ENCODE measurements at places on chromosomes 4 and X.

GRCh38 chr4:177798161-177798560 lies 355.9 kb upstream of the AGA start:
- H3K27ac ChIP-seq = no peak overlapping the region
- H3K4me3 ChIP-seq = no peak overlapping the region
- H3K27me3 ChIP-seq = no peaks in the 10 kb centered on the region
- DNase-seq = no peak
- H3K4me1 ChIP-seq = no peaks in the 10 kb centered on the region
- H3K36me3 ChIP-seq = no peaks in the 10 kb centered on the region

- peak; percentile 72 for DNase-seq
- H3K27ac ChIP-seq = peak overlapping the region; percentile 71
- H3K36me3 ChIP-seq = no peaks in the 10 kb centered on the region
- no peaks in the 10 kb centered on the region for H3K27me3 ChIP-seq
- no peak overlapping the region for H3K4me3 ChIP-seq
Measured at GRCh38 chr4:44629280-44629866, 22.1 kb downstream of the YIPF7 start.

- no peak overlapping the region for H3K27ac ChIP-seq
- no peak for DNase-seq
- no peak overlapping the region for H3K4me3 ChIP-seq
- no peaks in the 10 kb centered on the region for H3K36me3 ChIP-seq
Measured at GRCh38 chr4:2787230-2788100, 5.4 kb upstream of the SH3BP2 start.

- no peaks in the 10 kb centered on the region for H3K36me3 ChIP-seq
- no peaks in the 10 kb centered on the region for H3K27me3 ChIP-seq
- DNase-seq = peak; percentile 71
- H3K4me3 ChIP-seq = no peak overlapping the region
- peaks cover 5% of the 10 kb centered on the region for H3K4me1 ChIP-seq
- no peak overlapping the region for H3K27ac ChIP-seq
Measured at GRCh38 chr4:80365928-80366327, 30.4 kb downstream of the CFAP299 start.

- no peak overlapping the region for H3K27ac ChIP-seq
- no peak overlapping the region for H3K4me3 ChIP-seq
- no peaks in the 10 kb centered on the region for H3K4me1 ChIP-seq
- H3K36me3 ChIP-seq = no peaks in the 10 kb centered on the region
- peak; percentile 20 for DNase-seq
Measured at GRCh38 chr4:84279678-84280077, 219.4 kb downstream of the NKX6-1 start.

GRCh38 chr4:45679411-45679810 lies 444.4 kb downstream of the GABRG1 start:
- H3K36me3 ChIP-seq = no peaks in the 10 kb centered on the region
- H3K4me3 ChIP-seq = no peak overlapping the region
- no peaks in the 10 kb centered on the region for H3K27me3 ChIP-seq
- no peak for DNase-seq
- no peak overlapping the region for H3K27ac ChIP-seq
- no peaks in the 10 kb centered on the region for H3K4me1 ChIP-seq

DNA sequence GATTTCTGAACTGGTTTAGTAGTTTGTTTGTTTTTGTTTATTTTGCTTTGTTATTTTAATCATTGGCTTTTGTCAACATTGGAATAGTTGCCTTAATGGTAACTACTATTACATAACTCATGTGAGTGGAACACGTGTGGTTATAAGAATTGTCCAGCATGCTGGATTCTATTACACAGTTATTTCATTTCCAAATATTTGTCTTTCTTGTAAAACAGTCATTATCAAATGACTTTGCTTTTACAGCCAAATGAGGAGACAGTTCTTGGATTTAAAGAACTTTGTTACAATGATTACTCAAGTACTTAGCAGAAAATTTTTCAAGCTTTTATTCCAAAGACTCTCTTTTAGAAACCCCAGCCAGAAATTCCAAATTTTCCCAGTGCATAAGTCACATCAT lies 516.1 kb upstream of the MAGEB2 start:
- H3K36me3 ChIP-seq = no peaks in the 10 kb centered on the region
- peaks cover 42% of the 10 kb centered on the region for H3K27me3 ChIP-seq
- H3K4me1 ChIP-seq = no peaks in the 10 kb centered on the region
- H3K4me3 ChIP-seq = no peak overlapping the region

- peak; percentile 26 for DNase-seq
- H3K27me3 ChIP-seq = no peaks in the 10 kb centered on the region
- H3K4me3 ChIP-seq = no peak overlapping the region
- no peak overlapping the region for H3K27ac ChIP-seq
- H3K36me3 ChIP-seq = no peaks in the 10 kb centered on the region
Measured at GRCh38 chrX:9759337-9759736, 6.3 kb downstream of the GPR143 start.

DNA sequence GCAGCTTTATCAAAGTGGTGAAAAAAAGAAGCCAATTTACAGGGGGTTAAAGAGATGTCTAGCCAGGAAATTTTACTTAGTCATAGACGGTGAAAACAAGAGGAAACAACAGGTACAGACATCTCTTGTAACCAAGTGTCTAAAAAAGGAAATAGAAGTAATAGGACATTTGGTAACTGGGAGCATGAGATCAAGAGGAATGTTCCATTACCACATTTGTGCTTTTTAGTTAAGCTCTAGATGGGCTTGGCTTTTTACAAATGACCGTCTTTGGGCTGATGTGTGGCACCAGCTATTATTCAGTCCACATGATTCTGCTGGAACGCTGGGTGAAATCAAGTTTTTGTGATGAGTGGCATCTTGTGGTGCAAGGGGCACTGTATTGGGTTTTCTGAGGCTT lies 179.5 kb downstream of the SMIM20 start:
- no peaks in the 10 kb centered on the region for H3K36me3 ChIP-seq
- H3K27ac ChIP-seq = no peak overlapping the region
- no peaks in the 10 kb centered on the region for H3K27me3 ChIP-seq
- H3K4me3 ChIP-seq = no peak overlapping the region

DNA sequence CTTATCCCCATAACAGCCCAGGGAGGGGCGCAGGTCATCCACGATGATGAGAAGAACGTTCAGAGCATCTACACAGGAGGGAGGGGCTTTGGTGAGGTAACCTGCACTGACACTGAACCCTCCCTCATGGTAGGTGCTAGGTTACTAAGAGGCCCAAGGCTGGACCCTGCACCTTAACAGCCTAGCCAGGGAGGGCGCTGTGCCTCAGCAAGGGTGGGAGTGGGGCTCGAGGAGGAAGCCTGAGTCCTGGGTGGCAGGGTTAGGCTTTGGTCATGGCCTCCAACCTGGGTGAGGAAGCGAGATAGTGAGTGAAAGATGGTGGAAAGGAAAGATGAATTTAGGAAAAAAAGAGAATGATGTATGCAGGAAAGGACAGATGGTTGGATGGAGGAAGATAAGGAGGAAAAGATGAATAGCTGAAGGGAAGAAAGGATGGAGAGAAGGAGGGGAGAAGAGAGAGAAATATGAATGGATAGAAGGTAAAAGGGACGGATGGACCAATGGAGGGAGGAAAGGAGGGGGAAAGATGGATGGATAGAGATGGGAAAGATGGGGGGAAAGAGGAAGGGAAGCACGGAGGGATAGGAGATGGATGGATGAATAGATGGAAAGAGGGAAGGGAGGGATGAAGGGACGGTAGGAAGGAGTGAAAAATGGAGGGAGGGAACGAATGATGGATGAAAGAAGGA lies 736 bp downstream of the IDS start:
- peaks cover 12% of the 10 kb centered on the region for H3K4me1 ChIP-seq
- H3K27ac ChIP-seq = peak overlapping the region; percentile 66
- peak overlapping the region; percentile 77 for H3K4me3 ChIP-seq
- no peak for DNase-seq
- peaks cover 16% of the 10 kb centered on the region for H3K36me3 ChIP-seq
- H3K27me3 ChIP-seq = no peaks in the 10 kb centered on the region

GRCh38 chr4:141301216-141301615 lies 80.5 kb downstream of the ZNF330 start:
- H3K27me3 ChIP-seq = no peaks in the 10 kb centered on the region
- no peak for DNase-seq
- H3K4me1 ChIP-seq = no peaks in the 10 kb centered on the region
- H3K4me3 ChIP-seq = no peak overlapping the region
- H3K36me3 ChIP-seq = no peaks in the 10 kb centered on the region

- H3K36me3 ChIP-seq = no peaks in the 10 kb centered on the region
- H3K4me3 ChIP-seq = no peak overlapping the region
- peaks cover 6% of the 10 kb centered on the region for H3K4me1 ChIP-seq
- H3K27ac ChIP-seq = no peak overlapping the region
- no peak for DNase-seq
- no peaks in the 10 kb centered on the region for H3K27me3 ChIP-seq
Measured at GRCh38 chr4:158261480-158261879, 51.2 kb downstream of the TMEM144 start.

GRCh38 chr4:183437452-183437851 lies 7.0 kb upstream of the CDKN2AIP start:
- peaks cover 10% of the 10 kb centered on the region for H3K36me3 ChIP-seq
- no peaks in the 10 kb centered on the region for H3K27me3 ChIP-seq
- peaks cover 9% of the 10 kb centered on the region for H3K4me1 ChIP-seq
- no peak overlapping the region for H3K4me3 ChIP-seq
- DNase-seq = no peak
- no peak overlapping the region for H3K27ac ChIP-seq

GRCh38 chr4:135418353-135418752 lies 1216.8 kb upstream of the PABPC4L start:
- H3K27ac ChIP-seq = no peak overlapping the region
- peak; percentile 40 for DNase-seq
- H3K36me3 ChIP-seq = no peaks in the 10 kb centered on the region
- no peak overlapping the region for H3K4me3 ChIP-seq
- no peaks in the 10 kb centered on the region for H3K4me1 ChIP-seq

DNA sequence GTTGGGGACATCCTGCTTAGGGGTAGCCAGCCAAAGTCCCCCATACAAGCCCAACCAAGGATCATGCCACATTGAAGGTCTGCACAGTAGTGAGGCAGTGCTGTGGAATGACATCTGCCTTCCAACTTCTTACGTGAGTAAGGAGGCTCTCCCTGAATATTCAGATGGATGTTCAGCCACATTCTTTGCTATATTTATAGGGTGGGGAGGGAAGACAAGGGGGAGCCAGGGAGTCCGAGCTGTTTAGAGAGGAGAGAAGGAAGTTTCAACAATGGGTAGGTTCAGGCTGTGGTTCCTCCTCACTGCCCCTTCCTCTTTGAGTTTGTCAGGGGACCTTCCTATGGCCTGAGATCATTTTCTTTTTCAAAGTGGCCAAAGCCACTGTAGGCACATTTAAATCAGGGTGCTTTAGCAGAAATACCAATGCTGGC lies 29.8 kb downstream of the MSN start:
- peaks cover 16% of the 10 kb centered on the region for H3K36me3 ChIP-seq
- no peak for DNase-seq
- peaks cover 12% of the 10 kb centered on the region for H3K4me1 ChIP-seq
- H3K27me3 ChIP-seq = no peaks in the 10 kb centered on the region
- H3K27ac ChIP-seq = peak overlapping the region; percentile 16

DNA sequence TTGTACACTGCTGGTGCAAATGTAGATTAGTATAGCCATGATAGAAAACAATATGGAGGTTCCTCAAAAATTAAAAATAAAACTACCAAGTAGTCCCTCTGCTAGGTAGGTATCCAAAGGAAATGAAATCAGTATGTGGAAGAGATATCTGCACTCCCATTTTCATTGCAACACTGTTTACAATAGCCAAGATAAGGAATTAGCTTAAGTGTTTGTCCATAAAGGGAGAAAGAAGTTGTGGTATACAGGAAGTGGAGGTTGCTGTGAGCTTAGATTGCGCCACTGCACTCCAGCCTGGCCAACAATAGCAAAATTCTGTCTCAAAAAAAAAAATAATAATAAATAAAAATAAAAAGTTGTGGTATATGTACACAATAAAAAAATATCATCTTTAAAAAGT lies 325.0 kb upstream of the EMCN start:
- no peak for DNase-seq
- H3K27me3 ChIP-seq = no peaks in the 10 kb centered on the region
- H3K27ac ChIP-seq = no peak overlapping the region
- H3K36me3 ChIP-seq = no peaks in the 10 kb centered on the region
- H3K4me1 ChIP-seq = no peaks in the 10 kb centered on the region
- H3K4me3 ChIP-seq = no peak overlapping the region

GRCh38 chr4:155474758-155475157 lies 98.0 kb upstream of the MAP9 start:
- H3K4me1 ChIP-seq = peaks cover 5% of the 10 kb centered on the region
- H3K36me3 ChIP-seq = no peaks in the 10 kb centered on the region
- no peak for DNase-seq
- H3K4me3 ChIP-seq = no peak overlapping the region
- no peaks in the 10 kb centered on the region for H3K27me3 ChIP-seq

DNA sequence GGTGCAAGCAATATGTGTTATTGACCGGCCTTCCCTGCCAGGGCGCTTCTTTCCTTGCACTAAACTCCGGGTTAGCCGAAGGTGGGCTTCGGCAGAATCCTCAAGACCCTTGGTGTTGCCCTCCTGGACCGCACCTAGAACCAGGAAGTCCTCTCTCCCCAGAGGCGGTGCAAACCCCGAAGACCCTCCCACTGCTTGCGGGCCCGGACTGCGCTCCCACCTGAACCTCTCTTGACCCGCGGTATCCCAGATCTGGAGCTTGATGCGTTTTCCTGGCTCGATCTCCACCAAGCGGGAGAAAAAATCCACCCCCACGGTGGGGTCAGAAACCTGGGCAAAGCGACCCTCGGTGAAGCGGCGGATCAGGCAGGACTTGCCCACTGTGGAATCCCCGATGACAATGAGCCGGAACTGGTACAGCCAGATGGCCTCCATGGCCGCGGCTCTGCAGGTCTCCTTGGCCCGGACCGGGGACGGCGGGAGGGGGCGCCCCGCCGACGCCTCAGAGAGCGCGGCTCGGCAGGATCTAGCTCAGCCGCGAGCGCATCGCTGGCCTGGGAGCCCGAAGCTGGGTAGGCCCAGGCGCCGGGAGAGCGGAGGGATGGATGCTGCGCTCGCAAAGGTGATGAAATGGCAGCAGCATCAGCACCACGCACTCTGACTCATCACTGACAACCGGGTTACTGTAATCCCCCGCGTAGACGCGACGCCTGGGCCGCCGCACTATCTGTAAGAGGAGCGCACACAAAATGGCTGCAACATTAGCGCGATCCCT lies at the start of gene RAB39B:
TSS of gene RAB39B (minus strand) at position 638 of the 775 bp plus-strand sequence. CDS start at position 435, 203 bp downstream.
- H3K27me3 ChIP-seq = no peaks in the 10 kb centered on the region
- H3K36me3 ChIP-seq = peaks cover 7% of the 10 kb centered on the region
- no peak within 1 kb of the TSS for H3K4me3 ChIP-seq
- H3K4me1 ChIP-seq = no peaks in the 10 kb centered on the region
- DNase-seq = peak; percentile 61

DNA sequence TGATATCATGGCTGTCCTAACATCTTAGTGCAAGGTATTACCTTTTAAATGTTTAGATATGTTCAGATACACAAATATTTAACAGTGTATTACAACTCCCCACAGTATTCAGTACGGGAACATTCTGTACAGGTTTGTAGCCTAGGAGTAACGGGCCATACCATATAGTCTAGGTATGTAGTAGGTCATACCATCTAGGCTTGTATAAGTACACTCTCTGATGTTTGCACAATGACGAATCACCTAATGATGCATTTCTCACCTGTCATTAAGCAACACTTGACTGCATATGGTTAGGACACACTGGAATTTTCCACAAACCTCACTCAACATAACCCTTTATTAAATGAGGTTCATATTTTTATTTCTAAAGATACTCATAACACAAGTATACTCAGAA lies 67.7 kb downstream of the THOC2 start:
- H3K27ac ChIP-seq = peak overlapping the region; percentile 46
- H3K4me1 ChIP-seq = no peaks in the 10 kb centered on the region
- H3K27me3 ChIP-seq = no peaks in the 10 kb centered on the region
- peaks cover 36% of the 10 kb centered on the region for H3K36me3 ChIP-seq

All from MCF 10A (cell line).